ENCODE measurements at places on chromosomes 16 and 17.

- DNase-seq: no peak
Observed at GRCh38 chr17:14739656-14740431, 439.0 kb downstream of the HS3ST3B1 start.

- DNase-seq: no peak
Observed at GRCh38 chr16:17359788-17360390, 110.9 kb downstream of the XYLT1 start.

- peak; percentile 38 for DNase-seq
Observed at GRCh38 chr16:2532494-2533141, 1.4 kb upstream of the CEMP1 start.

DNA sequence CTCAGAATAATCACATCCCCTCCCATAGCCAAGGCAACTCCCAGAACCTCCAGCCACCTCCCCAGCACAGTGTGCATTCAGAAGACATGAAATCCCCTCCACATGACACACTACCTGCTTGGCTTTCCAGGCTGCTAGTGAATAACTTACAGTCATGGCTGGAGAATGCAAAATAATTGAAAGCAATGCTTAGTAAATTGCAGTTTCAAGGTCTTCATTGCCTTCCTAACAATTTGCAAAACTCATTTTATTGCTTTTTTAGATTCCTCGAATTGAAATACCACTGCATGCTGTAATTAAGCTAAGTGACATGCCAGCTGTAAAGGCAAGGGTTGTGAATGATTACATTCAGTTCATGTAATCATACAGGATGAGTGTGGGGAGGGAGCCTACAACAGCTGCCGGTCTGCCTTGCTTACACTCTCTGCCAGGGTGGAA is 29.0 kb upstream of the HOXB13 start:
- no peak for DNase-seq

DNA sequence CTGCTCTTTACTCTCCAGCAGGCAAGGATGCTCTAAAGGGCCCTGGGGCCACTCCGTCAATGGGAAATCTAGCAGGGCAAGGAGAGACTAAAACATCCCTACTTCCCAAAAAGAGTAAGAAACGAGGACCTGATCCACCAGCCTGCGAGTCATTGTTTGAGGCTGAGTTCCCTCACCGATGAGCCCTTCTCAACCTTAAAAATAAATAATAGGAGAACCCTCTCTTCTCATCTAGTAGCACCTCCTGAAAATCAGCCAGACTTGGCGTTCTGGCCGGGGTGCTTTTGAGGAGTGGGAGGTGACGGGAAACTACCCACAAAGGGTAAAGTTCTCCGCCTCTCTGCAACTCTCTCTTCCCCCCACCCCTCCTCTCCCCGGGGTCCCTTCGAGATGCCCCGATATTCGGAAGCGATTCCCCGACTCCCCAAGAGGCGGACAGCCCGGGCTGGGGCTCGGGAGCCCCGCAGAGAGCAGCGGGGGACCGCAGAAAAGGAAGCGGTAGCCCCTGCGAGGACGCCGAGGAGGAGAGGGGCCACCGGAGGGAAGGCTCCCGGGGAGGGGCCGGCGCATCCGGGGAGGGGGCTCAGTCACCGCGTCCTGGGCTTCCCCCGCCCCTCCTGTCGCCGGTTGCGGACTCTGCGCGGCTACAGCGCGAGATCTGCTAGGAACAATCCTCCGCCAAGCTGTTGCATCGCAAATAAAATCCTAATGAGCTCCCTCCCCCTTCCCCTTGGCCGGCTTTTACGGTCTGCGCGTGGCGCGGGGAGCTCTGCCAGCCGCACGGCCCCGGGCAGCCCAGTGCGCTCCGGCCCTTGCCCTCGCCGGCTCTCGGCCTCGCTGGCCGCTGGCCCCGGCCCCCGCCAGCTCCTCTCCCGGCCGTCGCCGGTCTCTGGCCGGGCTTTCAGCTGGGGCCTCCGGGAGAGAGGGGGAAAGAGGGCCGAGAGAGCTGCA is 1.3 kb downstream of the HOXB9 start:
- DNase-seq: no peak

DNA sequence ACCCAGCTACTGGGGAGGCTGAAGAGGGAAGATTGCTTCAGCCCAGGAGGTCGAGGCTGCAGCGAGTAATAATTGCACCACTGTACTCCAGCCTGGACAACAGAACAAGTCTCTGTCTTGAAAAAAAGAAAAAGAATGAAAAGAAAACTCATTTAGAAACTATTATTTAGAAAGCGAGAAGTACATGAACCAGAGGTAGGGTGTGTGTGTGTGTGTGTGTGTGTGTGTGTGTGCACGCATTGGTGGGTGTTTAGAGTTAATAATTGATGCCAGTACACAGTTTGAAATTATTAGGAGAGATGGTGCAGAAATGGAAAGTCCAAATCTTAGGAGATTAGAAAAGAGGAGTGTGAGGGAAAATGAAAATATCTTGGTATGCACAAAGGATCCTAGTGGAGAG is 106.6 kb downstream of the MRTFB start:
- DNase-seq: no peak
